Suppressor macrophage treated with lipopolysaccharide for 1 hour (primary cell): ENCODE measurements at places on chromosomes 4 and X.

GRCh38 chr4:76585897-76586360 lies 150.9 kb downstream of the SHROOM3 start:
- peak; percentile 59 for DNase-seq

DNA sequence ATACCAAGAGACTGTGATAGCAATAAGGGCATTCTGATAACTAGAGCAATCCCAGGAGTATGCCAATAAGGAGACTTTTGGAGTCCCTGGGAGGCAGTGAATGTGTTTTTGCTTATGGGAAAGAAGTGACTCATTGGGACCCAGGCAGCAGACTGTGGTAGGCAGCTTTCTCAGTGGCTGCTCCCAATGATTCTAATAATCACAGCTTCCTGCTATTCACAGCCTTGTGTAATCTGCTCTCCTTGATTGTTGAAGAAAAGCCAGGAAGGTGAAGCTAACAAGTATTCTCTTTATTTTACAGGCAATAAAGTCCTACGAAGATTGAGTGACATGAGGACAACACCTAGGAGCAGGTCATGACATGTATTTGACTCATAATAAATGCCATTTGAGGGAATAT lies 70.3 kb upstream of the DDX60 start:
- DNase-seq = no peak

DNA sequence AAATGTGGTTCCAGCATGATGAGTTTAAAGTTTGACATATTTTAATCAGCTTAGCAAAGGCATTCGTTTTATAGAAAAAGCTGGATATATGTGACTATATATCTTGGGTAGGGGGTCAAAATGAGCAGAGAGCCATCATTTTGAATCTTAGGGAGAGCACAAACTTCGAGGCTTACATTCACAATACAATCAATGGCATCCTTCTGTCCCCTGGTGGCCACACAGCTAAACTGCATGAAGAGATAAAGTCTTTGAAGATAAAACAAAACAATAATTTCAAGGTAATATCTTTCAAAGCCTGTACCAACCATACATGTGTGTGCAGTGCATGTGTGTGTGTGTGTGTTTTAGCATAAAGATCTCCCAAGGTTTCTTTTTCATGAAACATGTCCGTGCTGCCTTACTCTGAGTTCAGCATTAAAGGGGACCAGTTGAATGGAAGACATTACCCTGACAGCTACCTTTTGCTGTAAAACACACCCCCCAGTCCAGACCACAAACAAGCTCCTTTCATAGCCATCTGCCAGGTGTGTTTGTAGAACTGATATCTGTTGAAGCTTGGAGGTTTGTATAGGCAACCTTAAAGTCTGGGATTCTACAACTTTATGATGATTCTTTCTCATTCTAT lies 22.0 kb downstream of the DYNLT3 start:
- peak; percentile 56 for DNase-seq

DNA sequence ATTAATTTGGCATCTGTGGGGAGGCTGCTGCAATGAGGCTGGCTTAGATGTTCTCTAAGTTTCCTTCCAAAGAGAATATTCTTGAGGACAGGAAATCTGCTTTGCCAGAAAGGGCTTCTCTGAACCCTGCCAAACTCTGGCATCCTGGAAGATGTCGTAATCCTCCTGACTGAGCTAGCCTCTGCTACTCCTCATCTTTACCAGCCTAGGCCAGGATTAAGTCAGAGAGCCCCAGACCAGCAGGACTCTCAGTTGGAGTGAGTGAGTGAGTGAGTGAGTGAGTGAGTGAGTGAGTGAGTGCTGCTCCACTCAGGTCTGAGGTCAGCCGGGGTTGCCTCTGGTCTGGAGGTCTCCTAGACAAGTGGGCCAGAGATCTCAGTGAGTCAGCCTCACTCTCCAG lies 104.9 kb upstream of the SOD3 start:
- no peak for DNase-seq

DNA sequence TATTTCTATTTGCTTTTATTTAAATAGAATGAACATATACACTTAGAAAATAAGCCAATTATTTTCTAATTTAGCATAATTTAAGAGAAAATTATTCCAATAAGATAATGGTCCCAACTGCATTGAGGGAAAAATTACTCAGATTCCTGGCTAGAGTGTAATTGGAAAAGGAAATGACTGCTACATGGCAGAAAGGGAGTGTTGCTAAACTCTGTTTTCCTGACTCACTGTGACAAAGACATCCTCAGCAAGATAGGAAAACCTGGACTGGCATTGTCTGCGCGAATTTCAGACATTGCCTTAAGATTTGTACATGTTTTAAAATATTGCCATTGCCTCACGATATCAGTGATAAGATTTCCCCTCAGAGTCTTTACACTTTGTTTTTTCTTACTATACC lies 8.2 kb downstream of the TNIP3 start:
- DNase-seq = peak; percentile 76

DNA sequence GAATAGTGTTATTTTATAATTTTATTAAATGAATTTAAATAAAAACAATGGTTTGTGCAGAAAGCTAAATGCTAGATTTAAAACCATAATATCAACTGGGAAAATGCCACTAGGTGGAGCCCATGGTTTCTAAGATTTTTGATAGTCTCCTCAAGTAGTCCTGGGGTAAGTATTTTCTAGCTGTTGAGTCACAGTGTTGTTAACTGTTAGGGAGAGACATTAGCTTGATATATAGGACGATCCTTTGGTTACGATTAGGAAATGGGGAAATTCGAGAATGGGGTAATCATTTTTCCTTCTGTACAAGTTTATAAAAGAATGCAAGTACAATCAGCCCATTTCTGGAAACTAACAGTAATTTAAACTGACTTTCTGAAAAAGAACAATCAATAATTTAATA lies 378.4 kb downstream of the ANKRD50 start:
- peak; percentile 72 for DNase-seq

DNA sequence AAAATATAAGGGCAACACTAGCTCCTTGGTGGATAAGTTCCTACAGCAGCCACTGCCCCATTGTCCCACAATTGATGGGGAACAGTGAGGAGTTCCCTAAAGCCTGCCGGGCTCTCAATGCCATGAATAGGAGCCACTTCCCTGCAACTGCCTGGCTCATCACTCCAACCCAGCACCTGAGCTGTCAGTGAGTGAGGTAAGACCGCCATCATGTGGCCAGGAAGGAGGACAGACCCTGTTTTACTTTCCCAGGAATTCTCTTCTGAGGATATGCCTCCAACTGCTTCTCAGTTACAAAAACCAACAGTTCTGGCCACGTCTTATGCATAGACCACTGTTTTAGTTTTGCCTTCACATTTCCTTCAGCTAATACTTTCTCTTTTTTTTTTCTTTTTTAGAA lies 45.5 kb downstream of the SRPX start:
- DNase-seq = no peak

DNA sequence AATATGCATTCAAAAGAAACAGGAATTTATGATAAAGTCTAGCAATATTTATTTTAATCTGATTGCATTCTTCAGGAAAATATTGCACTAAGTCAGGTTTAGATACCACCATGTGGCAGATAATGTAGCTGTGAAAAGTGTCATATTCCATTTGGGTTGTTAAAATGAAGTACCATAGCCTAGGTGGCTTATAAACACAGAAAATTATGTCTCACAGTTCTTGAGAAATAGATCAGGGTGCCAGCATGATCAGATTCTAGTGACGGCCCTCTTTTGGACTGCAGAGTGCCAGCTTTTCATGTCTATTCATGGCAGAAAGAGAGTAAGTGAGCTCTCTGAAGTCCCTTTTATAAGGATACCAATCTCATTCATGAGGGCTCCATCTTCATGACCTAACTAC lies 5.6 kb upstream of the ADGRL3 start:
- no peak for DNase-seq

- no peak for DNase-seq
These were observed 10.3 kb downstream of the FAM3A start for GRCh38 chrX:154505734-154506133.

DNA sequence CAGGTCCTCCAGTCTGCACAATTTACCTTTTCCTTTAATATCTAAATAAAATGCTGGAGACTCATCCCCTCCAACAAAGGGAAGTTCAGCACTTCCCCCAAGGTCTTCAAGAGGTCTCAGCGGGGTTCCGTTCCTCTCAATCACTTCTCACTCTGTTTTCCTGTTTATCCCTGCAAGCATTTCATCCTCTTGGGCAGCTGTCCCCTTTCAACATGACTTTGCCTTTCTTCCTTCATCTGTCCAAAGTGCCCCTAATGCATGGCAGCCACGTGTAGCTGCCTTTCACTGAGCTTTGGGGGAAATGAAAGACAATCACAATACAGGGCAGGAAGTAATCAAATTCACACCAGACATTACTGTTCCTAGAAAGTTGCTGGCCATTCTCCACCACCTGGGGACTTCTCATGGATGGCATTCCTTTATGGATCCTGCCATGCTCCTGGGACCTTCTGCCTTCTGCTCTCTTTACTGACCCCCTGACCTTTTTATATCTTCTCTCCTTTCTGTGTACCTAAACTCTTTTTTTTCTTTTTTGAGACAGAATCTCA lies 79.7 kb upstream of the USP9X start:
- DNase-seq = peak; percentile 24

DNA sequence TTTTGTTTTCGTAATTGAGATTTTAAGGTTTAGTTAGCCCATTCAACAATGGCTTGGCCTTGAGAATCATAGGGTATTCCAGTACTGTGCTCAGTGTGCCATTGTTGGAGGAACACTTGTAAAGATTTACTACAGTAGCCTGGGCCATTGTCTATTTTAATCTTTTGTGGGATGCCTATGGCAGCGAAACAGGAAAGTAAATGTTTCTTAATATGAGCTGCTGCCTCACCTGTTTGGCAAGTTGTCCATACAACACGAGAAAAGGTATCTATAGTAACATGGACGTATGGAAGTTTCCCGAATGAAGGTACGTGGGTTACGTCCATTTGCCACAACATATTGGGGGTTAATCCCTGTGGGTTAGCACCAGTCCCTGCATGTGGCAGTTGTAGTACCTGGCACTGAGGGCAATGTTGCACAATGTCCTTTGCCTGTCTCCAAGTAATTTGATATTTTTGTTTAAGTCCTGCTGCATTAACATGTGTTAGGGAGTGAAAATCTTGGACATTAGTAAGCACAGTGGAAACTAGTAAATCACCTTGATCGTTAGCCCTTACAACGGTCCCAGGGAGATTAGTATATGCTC lies 38.6 kb upstream of the AADAT start:
- no peak for DNase-seq

GRCh38 chr4:74190332-74190731 lies 32.4 kb downstream of the MTHFD2L start:
- DNase-seq = no peak

DNA sequence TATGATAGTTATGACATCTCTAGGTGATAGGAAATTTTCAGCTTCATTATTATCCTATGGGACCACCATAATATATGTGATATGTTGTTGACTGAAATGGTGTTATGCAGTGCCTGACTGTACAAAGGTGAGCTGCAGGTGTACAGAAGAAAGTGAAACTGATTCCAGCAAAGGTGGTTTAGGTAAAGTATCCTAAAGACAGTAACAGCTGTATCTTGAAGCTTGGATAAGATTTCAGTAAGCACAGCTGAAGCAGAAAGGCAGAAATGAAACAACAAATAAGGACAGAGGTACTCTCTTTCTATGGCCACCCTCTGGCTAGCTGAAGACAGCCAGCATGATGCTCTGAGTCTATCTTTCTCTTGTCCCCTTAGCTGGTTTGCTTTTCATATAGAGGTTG lies 30.0 kb upstream of the PGK1 start:
- no peak for DNase-seq

DNA sequence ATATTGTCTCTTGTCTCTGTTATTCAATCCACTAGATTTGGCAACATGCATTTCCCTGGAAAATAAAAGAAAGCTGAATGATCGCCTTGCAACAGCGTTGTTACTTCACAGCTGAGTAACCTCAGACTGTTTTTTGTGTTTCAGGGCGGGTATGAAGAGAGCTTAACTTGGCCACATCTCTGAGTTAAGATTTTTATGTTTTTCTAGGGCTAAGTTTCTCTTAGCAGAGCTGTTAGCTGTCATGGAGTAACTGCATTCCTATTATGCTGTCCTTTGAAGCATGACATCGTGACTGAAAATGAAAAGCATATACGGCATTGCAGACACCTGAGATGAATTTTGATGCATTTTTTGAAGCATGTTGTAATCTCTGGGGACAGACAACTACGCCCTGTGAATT lies 1798.9 kb downstream of the PCDH7 start:
- DNase-seq = no peak

- DNase-seq = peak; percentile 58
These were observed 32.8 kb downstream of the ELOVL6 start for GRCh38 chr4:110165382-110166286.

GRCh38 chr4:38442073-38442788 lies 221.8 kb upstream of the KLF3 start:
- DNase-seq = no peak

DNA sequence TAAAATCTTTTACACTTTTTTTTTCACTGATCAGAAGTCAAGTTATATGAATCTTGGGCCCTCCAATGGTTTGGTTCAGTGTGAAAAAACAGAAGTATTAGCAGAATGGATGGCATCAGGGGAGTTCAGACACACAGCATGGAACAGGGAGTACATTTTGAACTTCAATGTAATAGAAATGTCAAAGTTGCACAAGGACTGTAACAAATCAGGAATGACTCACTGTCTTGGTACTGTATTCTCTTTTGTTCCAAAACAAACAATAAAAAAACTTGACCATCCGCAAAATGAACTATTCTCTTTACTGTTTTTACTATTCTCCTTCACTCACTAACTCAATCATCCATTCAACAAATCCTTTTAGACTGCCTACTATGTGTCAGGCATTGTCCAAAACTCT lies 401.0 kb downstream of the FSTL5 start:
- DNase-seq = no peak

DNA sequence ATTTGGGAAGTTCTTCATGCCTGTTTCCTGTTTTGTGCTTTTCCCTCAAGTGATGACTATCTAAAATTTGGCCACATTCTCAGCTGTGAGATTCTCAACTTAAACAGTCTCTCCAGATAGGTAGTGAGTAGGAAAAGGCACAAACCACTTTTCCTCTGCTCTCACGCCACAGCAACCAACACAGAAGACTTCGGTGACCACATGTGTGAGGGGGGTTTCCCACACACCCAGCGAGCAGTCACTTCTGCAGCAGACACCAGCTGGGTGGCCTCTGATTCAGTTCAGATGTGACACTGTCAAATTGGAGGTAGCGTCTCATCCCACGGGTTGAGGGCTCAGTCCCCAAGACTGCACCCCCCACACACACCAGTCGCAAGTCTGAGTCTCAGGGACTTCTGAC lies 25.1 kb upstream of the CLDN34 start:
- DNase-seq = peak; percentile 56
